ENCODE measurements at places on chromosomes 16 and 17.
A peak's percentile ranks its signal among the peaks of the same experiment; 100 is the strongest.

DNA sequence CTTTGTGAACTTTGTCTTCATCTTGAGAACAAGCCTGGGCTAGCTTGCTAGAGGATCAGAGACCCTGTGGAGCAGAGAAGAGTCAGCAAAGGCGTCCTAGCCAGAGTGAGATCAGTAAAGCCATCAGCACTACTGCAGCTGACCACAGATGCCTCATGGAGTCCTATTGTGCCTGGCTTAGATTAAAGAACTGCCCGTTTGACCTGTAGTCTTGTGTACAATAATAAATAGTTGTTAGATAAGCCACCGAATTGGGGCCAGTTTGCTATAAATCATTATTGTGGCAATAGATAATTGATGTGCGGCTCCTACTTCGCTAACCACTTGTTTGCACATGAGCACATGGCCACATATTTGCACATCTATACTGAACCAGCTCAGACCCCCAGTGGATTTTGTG, 103.0 kb downstream of the CYLD start:
- DNase-seq, result no peak

GRCh38 chr17:74454197-74455024, 12.0 kb upstream of the CD300A start:
- peak; percentile 97 for DNase-seq

- DNase-seq, result no peak
Observed at GRCh38 chr16:81920498-81920897, 90.8 kb downstream of the SDR42E1 start.

DNA sequence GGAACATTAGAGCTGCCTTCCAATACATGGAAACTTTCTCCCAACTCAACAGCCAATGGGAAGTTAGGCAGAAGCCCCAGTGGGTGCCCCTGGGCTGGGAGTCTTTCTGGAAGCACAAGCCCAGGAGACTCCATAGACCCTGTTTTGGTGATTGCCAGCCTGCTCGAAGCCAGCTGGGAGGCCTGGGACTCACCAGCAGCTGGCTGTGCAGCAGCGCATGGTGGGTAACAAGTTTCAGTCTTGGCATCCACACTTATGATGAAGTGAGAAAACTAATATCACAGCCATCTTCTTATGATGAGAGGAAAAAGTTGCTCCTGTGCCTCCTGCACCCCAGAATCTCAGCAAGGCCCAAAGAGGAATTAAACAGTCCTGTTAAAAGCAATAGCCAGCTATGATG, 522.5 kb upstream of the CDH5 start:
- DNase-seq, result no peak

DNA sequence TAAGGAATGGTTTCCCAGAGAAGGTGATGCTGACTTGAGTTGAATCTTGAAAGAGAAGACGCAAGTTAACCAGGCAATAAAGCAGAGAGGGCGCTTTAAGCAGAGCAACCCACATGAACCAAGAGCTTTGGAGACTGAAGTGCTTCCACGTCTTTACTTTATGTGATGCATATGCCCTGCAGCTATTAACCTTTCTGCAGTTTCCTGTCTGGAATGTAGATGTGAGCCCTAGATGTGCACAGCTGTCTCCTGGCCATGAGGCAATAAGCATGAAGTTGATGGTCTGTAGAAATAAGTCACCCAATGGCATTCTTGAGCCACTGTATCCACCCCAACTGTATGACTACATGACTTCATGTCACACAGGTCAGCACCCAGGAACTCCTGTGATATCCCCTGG, 5.7 kb upstream of the CHST4 start:
- DNase-seq, result no peak

DNA sequence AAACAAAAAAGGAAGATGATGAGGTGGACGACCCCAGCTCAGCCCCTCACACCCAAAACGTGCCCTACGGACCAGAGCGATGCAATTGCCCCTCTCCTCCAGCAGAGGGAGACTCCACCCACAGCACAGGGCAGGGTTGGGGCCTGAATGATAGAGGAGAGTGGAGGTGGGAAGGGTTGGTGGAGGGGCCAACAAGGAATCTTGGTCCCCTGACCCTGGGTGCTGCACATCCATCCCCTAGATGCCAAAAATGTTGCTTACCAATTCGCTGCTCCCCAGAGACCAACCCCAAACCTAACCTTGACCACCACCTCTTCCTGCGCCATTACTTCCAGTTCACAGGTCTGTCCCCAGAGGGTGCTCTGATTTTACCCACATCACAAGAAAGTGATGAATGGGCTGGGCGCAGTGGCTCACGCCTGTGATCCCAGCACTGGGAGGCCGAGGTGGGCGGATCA, 12.9 kb downstream of the P2RX5 start:
- no peak for DNase-seq

GRCh38 chr17:50627782-50628601, 6.7 kb upstream of the ABCC3 start:
- peak; percentile 42 for DNase-seq

GRCh38 chr16:3610698-3611145, 684 bp downstream of the SLX4 start:
- no peak for DNase-seq

DNA sequence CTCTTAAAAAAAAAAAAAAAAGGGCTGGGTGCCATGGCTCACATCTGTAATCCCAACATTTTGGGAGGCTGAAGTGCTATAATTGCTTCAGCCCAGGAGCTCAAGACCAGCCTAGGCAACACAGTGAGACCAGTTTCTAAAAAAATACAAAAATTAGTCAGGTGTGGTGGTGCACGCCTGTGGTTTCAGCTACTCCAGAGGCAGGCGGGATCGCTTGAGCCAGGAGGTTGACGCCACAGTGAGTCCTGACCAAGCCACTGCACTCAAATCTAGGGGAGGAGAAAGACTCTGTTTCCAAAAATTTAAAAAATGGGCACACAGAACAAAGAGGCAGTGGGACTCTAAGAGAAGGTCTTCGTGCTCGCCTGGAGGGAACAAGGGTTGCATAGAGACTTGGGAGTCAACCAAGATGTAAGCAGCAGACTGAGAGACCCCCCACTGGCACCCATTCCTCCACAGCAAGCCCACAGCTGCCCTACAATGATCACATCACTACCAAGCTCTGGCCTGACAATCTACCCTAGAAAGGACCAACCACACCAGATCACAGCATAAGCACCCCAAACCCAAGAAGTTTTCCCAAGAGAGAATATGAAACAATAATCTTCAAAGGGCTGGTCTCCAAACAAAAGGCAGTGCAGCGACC, 121.6 kb downstream of the ANKRD11 start:
- DNase-seq, result no peak

- no peak for DNase-seq
Observed at GRCh38 chr17:64547319-64547718, 40.5 kb downstream of the CEP95 start.

- peak; percentile 76 for DNase-seq
Observed at GRCh38 chr16:89038221-89038721, 55.4 kb upstream of the ACSF3 start.

- peak; percentile 99 for DNase-seq
Observed at GRCh38 chr16:27980919-27981700, 82.4 kb downstream of the GSG1L start.

DNA sequence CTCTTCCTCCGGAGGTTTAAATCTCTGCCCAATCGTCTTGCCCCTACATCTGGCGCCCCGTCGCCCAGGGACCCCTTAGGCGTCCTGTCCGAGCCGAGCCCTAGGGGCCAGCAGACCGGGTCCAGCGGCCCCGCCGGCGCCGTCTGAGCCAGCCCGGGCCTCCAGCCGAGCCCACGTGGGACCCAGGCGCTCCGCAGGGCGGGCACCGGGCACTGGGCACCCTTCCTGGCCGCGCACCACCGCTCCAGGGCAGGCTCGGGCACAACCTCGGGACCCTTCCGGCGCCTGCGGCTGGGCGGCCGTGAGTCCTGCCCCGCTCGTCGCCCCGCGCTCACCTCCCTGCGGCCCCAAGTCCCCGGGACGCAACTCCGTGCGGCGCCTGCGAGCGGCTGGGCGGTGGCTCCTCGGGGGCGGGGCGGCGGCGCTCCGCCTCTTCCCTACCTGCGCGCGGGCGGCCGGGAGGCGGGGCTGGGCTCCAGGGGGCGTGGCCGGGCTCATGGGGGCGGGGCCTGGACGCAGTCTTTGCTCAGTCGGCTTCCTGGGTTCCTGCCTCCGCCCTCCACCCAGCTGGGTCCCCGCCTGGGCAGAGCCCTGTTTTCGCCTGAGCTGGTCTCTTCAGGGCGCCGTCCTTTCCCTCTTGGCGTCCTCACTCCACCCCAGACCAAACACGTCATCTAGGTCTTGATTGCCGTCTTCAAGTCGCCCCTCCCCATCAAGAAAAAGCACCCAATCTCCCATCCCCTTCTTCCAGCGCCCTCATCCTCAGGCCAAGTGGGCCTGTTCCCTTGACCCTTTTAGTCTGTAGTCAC, at the start of gene RHBDF2:
RHBDF2 (minus strand) TSS at position 406 of the 809 bp plus-strand sequence. CDS start 19,899 bp downstream, outside the sequence.
- DNase-seq, result peak; percentile 82

DNA sequence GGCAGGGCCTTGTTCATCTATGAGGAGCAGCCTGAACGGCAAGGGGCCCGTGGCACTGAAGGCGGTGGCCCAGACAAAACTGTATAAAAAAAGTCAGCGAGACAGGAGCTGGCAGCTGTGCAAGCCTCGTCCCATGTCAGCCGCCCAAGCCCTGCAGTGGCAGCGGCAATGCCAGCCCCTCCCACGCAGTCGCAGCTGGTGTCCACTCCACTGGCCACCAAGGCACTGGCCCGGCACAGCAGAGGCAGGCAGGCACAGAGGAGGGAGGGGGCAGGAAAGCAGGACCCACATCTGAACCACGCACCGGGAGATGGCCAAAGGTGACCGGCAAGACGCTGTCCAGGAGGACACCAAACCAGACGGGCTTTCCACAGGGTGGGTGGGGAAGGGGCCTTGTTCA, 15.9 kb upstream of the C16orf95 start:
- DNase-seq, result no peak

- no peak for DNase-seq
Observed at GRCh38 chr17:62823111-62823893, 15.2 kb upstream of the MARCHF10 start.

Data from NCI-H524 (cell line).